ENCODE measurements at places on chromosomes 16 and 17.
A peak's percentile ranks its signal among the peaks of the same experiment; 100 is the strongest.

GRCh38 chr17:74430706-74431567 is 951 bp upstream of the GPRC5C start:
- peak; percentile 28 for DNase-seq
- no peak overlapping the region for H3K27ac ChIP-seq
- H3K27me3 ChIP-seq = peaks cover 51% of the 10 kb centered on the region
- no peaks in the 10 kb centered on the region for H3K36me3 ChIP-seq
- peaks cover 5% of the 10 kb centered on the region for H3K4me1 ChIP-seq

DNA sequence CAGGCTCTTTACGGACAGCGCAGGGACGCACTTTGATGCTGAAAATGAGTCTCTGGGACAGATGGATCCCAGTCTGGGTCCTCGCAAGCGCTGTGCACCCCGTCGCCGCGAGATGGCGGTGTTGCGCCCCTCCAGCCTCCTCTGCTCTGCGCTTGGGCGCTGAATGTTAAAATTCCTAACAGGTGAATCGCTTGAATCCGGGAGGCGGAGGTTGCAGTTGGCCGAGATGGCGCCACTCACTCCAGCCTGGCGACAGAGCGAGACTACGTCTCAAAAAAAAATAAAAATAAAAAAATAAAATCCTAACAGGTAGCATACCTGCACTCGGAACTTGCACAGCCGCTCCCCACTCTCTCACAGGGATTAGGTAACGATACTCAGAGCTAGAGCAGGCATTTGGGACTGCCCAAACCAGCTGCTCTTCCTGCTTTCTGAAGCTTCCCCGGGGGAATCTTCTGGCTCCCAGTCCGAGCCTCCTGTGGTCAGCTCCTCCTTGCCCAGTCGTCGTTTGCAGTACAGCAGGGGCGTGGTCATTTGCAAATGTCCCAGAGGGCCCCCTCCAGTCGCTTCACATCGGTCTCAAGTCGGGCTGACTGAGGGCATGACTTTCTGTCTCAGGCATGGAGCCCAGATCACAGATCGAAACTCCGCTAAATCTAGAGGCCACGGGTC is 26.2 kb upstream of the OSGIN1 start:
- no peak overlapping the region for H3K27ac ChIP-seq
- DNase-seq = peak; percentile 70
- no peak overlapping the region for H3K4me3 ChIP-seq
- no peaks in the 10 kb centered on the region for H3K4me1 ChIP-seq
- H3K36me3 ChIP-seq = no peaks in the 10 kb centered on the region
- H3K27me3 ChIP-seq = no peaks in the 10 kb centered on the region

DNA sequence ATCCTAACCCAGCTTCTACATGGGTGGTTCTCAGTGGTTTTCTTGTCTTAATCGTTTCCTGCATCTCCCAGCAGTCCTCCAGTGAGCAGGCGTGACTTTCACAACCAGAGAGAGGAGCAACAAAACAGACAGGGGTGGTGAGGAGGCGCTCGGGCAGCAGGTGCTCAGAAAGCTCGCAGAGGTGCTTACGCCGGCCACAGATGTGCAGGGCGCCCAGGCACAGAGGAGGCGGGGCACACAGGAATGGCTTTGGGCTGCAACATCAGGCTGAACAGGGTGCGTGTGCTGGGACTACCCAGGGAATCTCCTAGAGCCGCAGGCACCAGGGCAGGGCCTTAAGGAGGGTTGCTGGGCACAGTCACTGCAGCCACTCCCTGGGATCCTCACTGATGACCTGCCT is 32.6 kb downstream of the KLHDC4 start:
- peaks cover 8% of the 10 kb centered on the region for H3K36me3 ChIP-seq
- no peak overlapping the region for H3K27ac ChIP-seq
- H3K27me3 ChIP-seq = no peaks in the 10 kb centered on the region

DNA sequence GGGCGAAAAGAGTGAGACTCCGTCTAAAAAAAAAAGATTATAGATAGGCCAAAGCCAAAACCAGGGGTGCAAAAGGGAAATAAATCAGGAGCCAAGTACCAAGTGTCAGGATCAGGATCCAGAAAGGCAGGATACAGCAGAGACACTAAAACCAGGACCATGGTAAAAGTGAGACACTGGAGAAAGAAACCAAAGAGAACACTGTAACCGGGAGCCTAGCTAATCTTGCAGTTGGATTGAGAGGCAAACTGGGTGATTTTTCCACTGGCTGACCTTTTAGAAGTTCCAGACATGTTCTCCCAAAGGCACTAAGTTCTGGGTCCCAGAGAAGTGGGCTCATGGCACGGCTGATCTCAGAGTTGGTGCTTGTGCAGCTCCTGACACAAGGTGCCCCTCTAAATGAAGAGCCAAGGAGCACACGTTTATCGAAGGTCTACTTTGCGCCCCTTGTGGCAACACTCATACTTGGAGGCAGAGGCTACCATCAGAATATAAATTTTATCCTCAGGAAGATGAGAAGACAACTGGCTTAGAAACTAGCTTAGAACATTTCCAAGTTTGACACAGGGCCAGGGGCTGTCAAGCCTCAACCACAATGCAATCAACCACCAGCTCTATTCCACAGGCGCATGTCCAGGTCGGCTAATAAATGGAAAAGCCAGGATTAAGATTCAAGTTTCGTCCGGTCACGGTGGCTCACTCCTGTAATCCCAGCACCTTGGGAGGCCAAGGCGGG is 27.5 kb upstream of the HELZ start:
- no peak overlapping the region for H3K27ac ChIP-seq
- no peaks in the 10 kb centered on the region for H3K27me3 ChIP-seq
- H3K4me1 ChIP-seq = no peaks in the 10 kb centered on the region

Measured in activated T-cell treated with anti-CD3 and anti-CD28 coated beads, Interleukin-2, amount 50 U/mL, for 72 hours (primary cell).